Stomach (tissue), 19 donors: ENCODE measurements at places on chromosomes 4 and X. TPM values are rescaled to one million over a fixed set of nuclear protein-coding genes. Genes with fewer than 3 reads are reported as not detected.

DNA sequence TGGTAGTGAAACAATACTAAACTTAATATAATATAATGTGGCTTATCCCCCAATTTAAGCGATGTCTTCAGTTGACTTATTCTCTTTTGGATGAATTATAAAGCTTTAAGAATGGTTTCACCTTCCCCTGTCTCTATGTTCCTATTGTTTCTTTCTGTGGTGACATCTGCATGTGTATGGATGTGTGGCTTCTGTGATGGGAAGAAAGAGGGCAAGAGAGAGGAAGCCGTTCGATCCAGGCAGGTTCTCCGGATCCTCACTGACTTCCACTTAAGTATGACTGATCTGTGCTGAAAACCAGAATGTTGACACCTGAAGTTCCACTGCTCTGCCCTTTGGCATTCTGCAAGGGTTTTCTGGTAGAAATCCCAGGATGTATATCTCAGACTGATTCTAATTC, 1150.8 kb downstream of the STPG2 start:
- DNase-seq, result no peak

DNA sequence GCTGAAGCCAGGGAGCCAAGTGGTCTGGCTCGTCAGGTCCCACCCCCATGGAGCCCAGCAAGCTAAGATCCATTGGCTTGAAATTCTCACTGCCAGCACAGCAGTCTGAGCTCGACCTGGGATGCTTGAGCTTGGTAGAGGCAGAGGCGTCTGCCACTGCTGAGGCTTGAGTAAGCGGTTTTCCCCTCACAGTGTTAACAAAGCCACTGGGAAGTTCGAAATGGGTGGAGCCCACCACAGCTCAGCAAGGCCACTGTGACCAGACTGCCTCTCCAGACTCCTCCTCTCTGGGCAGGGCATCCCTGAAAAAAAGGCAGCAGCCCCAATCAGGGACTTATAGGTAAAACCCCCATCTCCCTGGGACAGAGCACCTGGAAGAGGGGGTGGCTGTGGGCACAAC, 353.8 kb downstream of the NAP1L3 start:
- DNase-seq, result no peak

DNA sequence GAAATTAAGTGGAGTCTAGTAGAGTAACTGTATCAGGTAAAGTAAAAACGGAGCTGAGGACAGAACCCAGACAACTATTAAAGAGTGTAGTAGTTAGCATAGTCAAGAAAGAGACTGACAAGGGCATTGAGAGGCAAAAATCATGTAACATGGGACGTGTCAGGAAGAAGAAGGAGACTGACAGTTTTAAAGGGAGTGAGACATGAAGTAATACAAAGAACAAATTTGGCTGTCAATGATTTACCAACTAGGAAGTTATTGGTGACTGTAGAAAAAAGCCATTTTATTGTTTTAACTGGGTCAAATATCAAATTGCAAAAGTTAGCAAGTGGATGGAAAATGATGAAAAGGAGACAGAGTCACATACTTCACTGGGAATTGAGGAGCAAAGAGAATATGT, 422.3 kb downstream of the MAPK10 start:
- no peak for DNase-seq

DNA sequence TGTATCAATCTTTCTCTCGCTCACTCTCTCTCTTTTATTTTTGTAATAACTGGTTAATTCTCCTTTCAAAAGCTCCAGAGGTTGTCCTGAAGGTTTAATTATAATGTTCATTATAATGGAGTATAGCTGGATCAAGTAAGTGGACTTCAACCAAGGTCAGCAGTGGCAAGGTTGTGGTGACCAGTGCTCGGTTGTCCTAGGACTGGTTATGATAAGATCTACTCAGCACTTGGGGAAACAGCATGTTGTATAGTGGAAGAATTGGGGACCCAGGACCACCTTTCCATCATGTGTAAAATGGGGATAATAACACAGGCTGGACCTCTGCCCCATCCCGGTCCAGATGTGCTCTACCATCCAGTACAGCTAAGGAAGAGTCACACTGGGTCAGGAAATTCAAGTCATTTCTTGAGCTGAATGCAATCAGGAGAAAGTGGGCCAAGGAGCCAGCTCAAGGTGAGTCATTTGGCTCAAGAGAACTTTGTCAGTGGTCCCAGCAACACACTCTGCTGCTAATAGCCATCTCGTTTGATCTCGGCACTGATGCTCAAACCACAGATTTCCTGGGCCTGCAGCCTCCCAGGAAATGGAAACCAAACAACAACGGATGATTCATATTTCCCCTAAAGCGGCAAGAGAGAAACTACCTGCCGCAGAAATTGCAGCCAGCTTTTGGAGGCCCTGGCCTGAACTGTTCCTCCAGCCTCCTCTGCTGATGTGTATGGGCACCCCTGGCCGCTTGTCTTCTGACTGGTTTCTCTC, 123.6 kb upstream of the RBPJ start:
- peak; percentile 35 for DNase-seq

DNA sequence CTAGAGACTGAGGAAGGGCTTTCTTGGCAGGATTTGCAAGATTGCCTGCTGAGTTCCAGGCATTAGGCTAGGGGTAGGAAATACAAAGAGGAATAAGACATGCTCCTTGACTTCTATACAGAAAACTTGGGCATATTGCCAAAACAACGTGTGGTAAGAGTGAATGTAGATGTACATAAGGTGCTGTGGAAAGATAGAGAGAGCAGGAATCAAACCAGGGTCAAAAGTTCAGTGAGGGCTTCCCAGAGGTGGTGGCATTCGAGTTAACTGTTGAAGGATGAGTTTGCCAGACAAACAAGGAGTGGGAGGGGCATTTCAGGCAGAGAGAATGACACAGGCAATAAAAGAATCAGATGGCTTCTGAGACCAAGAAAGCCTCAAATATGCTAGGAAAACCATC, 187.9 kb downstream of the KDR start:
- no peak for DNase-seq

GRCh38 chrX:39309721-39310152, 508.5 kb downstream of the MID1IP1 start:
- DNase-seq, result peak; percentile 69

GPR173 gene
- not detected for total RNA-seq

DNA sequence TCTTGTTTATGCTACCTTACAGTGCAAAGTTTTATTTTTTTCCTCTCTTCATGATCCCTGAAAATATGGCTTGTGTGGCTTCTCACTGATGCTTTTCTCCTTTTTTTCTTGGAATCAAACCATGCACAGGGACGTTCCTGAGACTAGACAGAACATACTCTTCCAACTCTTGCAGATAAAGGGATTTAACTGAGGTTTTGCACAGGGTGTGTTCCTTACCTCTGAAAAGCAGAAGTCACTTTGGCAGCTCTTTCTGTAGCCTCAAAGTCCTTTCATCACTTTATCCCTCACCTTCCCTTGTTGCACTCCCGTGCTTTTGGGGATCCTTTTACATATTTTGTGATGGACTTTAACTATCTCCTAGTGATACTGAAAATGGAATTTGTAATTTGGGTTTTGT, 300.1 kb downstream of the SPRY1 start:
- no peak for DNase-seq
